ENCODE measurements at places on chromosomes 16 and 17.

GRCh38 chr17:45732926-45733505 lies 51.1 kb upstream of the CRHR1 start:
- no peak for DNase-seq

GRCh38 chr16:20638711-20639335 lies 58.7 kb downstream of the ACSM1 start:
- DNase-seq: no peak

- no peak for DNase-seq
Observed at GRCh38 chr17:2081564-2081963, 26.7 kb downstream of the HIC1 start.

DNA sequence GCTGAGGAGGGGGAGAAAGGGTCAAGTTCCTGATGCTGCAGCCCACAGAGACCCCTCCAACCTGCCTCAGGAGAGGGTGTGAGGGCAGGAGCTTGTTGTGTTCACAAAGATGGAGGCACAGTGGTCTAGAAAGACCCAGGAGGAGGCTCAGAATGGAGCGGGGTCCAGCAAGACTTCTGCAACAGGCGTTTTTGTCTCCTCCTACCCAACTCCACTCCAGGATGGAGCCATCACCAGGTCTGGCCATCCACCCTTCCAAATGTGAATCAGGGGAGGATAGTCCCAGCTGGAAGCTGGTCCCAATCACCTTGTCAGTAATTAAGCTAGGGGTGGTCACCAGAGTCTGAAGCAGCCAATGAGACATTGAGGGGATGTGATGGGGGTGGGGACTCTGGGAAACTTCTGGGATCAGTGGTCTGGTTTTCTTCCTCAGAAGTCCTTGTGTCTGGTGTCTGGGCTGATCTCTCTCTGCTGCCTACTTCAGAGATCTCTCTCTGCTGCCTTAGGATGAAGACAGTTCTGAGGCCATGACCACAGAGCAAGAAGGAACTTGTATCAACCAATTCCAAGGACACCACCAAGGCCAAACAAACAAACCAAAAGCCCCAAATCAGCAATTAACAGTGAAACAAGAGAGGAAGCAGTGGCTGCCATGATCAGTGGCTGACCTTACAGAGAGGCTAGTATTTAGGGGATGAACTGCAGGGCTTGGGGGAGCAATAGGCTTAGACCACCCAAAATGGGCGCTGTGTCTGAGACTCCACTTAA lies 14.5 kb downstream of the CD300LB start:
- no peak for DNase-seq

- no peak for DNase-seq
Observed at GRCh38 chr16:78743556-78743955, 644.1 kb downstream of the WWOX start.
